HS-5 (cell line): ENCODE measurements at places on chromosomes 6 and 20.

GRCh38 chr6:5142915-5143314, 57.8 kb downstream of the PPP1R3G start:
- DNase-seq: no peak

- no peak for DNase-seq
Measured at GRCh38 chr6:149319422-149319821, 1.9 kb downstream of the TAB2 start.

DNA sequence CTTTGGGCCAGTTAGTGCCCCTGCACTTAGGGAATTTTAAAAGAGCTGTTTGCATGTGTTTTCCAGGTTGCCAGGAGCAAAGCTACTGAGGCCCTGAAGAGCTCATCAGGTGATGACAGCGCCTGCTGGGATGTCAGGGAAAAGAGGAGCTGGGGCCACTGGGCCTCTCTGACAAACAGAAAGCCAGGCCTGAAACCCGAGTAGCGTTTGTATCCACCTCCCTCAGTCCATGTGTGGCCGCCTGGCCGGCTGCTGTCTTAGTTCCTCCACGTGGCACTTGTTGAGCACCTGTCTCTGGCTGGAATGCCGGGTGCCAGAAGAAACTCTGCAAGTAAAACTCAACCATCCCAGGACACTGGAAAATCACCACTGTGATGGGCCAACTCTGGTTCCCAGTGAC, 601.2 kb downstream of the CDH26 start:
- no peak for DNase-seq

DNA sequence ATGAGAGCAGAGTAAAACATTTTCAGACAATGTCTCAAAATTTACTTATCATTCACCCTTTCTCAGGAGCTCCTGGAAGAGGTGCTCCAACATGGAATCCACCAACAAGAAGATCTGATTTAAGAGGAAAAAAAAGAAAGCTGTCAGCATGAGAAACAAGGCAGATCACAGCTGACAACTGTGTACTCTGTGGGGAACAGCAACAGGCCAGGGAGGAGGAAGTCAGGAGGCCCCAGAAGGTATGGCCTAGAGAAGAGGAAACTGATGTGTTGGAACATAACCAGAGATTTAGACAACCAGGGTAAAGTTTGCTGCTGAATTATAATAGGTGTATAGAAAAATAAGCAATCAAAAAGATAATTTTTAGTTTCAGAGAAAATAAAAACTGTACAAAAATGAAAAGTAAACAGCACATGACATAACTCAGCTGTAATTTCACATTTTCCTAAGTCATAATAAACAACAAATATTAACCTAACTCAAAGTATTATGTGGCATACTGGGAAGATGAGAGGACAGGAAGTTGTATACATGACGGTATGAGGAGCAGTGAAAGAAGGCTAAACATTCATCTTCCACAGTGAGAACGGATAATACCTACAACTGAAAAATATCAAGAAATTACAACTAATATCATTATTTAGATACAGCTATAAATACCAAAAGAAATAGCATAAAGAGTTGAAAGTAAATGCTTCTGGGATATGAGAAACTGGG, 113.6 kb upstream of the EMILIN3 start:
- DNase-seq: no peak

DNA sequence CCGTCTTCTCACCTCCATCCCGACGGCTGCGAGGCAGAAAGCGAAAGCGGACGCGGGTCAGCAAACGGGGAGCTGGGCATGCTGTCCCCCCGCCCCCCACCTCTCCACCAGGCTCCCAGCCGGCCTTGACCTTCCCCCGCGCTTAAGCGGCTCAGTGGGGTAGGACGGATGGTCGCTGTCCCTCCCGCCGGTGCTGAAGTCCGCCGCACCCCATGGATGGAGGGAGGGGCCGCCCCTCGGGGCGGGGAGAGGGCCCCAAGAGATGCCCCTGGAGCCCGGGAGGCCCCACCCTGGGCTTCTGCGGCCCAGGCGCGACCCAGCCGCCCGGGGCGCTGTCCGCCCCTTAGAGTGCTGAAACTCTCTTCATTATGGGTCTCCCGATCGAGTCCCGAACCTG, at the start of gene KCNB1:
TSS of gene KCNB1 (minus strand) at position 48 of the 397 bp plus-strand sequence. CDS start 188 bp downstream, outside the sequence.
- DNase-seq: no peak

DNA sequence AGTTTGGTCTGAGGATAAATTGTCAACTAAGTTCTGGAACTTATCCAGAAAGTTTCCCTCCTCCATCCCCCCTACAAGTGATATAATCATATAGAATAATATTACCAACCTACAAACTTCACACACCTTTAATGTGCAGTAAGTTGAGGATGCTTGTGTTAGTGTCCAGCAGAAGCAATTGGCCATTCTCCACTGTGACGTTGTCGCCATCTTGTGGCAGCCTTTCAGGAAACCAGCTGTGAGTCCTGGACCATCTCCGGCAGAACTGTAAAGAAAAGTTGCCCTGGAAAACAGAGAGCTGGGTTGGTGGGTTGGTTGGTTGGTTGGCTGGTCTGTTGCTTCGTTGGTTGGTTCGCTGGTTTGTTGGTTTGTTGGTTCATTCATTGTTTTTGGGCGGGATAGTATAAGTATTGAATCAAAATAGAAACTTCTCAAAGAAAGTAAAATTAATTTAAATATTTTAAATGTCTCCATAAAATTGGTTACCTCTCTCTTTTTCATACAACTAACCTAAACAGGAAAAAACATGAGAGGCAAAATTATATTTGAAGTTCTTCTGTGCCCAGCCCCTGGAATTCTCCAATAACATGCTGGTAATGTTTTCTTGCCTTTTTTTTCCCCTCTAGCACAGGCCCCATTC, 127.5 kb downstream of the PKHD1 start:
- DNase-seq: peak; percentile 26
